ENCODE measurements at places on chromosomes 7 and 10.

GRCh38 chr7:108308903-108309302 lies 147.3 kb downstream of the NRCAM start:
- DNase-seq, result no peak

DNA sequence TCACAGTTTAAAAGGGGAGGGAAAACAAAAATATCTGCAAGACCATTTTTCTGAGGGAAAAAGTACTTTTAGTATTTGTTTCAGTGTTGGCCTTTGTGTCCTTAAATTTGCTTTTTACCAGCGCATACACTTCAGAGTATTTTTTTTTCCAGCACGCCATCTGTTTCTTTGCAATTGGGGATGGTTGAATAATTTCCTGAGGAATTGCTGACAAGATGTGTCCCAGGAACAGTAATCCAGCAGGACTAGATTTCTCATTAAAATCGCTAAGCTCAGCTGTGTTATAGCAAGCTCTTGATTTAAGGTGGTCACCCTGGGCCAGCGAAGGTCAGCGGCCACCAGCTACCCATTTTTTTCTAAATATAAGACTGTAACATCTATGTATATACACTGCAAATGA lies 156.9 kb upstream of the RHOBTB1 start:
- DNase-seq, result no peak

GRCh38 chr7:47383072-47383471 lies 198.8 kb downstream of the TNS3 start:
- DNase-seq, result no peak

DNA sequence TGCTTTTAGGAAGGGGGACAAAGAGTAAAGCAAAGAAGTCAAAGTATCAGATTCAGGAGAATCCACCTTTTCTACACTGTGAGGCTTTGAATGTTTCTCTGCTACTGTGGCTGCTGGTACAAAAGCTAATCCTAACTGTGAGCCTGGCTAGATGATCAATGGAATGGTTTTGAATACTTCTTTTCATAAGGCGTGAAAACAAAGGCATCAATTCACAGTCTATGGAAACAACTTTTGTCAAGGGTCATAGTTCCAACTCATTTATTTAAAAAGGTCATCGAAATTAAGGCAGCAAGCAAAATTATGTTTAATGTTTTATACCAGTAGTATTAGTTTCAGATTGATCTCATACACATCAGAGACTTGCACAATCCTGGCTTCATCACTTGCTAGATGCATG lies 118.1 kb downstream of the CTTNBP2 start:
- no peak for DNase-seq

- DNase-seq, result no peak
These were observed 113.0 kb downstream of the EXOC4 start for GRCh38 chr7:133365917-133366316.

GRCh38 chr10:121818599-121818998 lies 109.2 kb downstream of the ATE1 start:
- no peak for DNase-seq

GRCh38 chr7:98474558-98474957 lies 73.7 kb upstream of the BAIAP2L1 start:
- DNase-seq, result no peak

GRCh38 chr7:122618585-122619189 lies 80.2 kb downstream of the RNF133 start:
- no peak for DNase-seq

DNA sequence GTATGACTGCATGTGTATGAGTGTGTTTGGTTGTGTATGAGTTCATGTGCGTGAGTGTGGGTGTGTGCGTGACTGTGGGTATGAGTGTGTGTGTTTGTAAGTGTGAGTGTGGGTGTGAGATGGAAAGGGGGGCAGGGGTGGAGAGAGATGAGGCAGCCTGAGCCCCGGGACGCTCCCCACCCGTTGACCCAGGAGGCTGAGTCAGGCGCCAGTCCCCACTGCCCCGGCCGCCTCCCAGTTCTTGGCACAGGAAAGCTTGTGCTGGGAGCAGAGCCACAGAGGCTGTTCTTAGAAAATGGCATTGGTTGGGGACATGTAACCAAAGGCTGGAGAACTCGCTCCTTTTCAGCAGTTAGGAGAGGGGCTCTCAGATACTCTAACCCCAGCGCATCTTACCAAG lies 27.8 kb upstream of the NUB1 start:
- no peak for DNase-seq

DNA sequence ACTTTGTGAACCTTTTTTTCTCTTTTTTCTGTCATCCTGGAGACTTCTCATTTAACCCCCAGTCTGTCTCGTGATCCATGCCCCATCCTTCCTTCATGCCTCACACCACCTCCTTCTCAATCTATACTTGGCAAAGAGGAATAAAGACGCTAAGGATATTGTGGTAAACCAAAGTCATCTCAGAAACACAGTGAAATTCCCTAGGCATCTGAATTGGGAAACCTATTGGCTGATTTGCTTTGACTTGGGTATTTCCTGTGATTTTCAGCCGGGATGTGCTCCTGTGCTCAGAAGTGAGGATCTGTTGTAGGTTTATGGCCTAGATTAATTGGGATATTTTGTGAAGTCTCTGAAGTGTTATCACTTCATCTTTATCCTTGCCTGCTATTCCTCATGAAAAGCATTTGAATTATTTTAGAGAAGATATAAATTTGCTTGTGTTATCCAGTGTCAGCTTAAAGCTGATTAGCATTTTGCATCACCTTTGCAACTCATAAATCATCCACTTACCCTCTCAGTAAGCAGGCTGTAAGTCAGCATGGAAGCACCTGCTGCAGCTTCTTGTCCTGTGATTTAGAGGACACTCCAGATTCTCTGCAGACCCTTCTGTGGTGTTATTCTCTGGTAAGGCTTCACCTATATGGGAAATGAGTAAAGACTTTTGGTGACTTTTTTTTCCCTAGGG lies 138.0 kb downstream of the AUTS2 start:
- DNase-seq, result no peak

DNA sequence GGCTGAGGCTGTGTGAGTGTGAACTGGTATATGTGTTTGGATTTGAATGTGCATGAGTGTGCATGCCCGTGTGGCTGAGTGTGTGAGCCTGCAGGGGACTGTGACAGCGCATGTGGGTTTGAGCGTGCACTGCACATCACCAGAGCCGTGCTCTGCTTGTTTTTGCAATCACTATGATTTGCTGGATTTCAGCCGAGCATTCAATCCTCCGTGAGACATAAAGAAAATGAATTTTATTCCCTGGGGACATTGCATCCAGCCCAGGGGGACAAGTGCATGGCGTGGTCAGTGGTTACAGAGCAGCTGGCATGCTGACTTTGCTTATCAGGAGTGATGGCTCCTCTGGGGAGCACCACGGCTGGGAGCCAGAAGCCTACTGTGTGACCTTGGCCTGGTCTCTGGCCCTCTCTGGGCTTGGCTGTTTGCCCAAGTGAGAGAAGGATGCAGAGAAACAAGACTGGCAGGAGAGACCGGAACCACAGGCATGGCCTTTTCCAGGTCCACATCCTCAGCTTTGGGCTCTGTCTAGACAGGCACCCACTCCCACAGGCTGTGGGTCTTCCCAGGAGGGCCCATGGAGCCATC lies 160.2 kb upstream of the UNC5B start:
- no peak for DNase-seq

DNA sequence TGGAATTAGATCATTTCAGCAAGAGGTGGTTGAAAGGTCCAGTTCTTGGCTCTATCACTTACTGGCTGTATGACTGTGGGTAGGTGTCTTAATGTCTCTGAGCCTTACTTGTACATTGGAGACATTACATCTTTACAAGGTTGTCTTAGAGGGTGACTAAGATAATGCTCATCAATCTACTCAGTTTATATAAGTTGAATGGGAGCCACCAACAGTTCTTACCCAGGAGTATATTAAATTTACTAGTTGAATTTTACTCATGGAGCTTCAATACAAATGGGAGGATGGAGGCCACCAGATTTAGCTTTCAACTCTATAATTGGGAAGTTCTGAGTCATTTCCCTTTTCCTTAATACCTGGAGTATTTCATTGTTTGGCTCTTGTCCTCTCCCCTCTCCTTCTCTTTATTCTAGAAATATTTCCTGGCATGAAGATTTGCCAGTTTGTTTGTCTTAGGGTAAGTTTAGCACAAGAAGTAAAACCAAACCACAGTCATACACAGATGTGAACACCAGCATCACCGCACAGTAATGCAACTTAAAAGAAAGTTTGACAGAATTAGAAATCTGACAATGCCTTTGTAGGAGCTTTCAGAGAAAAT lies 222.8 kb downstream of the LRMDA start:
- DNase-seq, result no peak

DNA sequence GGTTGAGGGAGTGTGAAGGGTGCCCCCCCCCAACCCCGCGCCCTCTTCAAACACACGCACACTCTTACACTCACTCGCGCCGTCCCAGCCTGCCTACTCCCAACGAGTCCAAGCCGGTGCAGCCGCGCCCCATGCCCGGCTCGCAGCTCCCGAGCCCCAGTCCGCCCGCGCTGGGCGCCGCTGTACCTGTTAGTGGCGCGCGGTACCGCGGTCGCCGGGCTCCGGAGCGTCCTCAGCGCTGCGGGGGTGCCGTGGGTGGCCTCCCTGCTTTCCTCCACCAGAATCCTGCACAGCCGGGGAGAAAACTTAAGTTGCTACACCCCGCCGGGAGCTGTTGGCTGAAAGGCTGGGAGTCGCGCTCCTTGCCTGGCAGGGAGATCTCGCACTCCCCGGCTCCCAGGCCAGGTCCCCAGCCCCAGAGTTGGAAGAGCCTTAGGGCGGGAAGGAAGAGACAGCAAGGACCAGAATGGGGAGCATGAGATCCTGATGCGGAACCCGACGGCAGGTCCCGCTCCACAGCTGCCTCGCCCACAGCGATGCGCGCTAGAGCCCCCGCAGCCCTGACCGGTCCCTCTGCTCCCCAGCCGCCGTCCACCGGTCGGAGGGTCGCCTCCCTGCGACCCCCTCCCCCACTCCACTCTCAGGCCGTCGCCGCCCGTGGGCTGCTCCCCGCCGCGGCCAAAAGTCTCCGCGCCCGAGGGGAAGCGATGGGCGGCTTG lies 863 bp downstream of the ST8SIA6 start:
- DNase-seq, result no peak

DNA sequence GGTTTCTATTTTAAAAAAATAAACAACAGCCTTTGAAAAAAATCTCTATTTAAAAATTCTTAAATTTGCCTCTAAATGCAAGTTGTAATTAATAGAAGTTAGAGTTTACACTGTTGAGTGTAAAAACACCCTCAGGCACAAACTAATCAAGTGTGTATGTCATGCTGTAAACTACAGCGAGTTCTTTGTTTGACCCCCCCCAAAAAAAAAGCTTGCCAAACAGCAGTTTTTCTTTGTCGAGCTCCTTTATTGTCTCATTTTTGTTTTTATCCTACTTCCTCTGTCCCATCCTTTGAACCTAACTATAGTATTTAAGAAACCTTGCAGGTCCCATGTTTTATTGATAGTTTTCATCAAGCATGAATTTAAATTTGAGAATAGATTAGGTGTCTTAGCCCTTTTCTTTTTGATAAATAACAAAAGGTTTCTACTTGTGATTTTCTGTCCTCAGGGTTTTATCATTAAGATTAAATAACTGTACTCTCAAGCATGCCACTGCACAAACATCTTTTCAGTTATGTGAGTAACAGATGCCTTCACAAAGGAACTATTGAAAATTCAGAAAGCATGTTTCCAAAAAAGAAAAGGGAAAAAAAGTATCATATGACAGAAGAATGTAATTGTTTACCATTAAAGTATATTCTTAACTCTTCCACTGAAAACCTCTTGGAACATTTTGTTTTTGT lies 176.0 kb downstream of the ARID5B start:
- DNase-seq, result no peak
